ENCODE measurements at places on chromosomes 2 and 18.

GRCh38 chr2:171788316-171788993 is 101.2 kb downstream of the DYNC1I2 start:
- DNase-seq: no peak

GRCh38 chr18:31643003-31643402 is 41.4 kb downstream of the B4GALT6 start:
- DNase-seq: no peak

GRCh38 chr2:24209389-24210105 is 34.7 kb downstream of the FAM228A start:
- no peak for DNase-seq

DNA sequence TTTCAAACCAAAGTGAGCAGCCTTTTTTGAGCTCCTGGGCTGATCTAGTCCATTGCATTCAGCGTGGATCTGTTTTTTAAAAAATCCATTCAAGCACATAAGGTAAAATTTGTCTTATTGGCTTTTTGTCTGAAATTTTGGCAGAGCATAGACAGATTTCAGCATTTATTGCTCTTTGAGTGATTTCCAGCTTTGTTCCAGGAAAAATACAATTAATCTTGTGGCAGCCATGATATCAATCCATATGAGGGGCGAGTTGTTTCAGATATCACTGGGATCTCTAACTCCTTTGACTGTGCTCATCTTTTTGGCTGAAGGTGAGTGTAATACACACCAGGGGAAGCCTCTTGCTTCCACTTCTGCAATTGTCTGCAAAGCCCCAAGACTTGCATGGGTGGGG is 523.9 kb downstream of the SLC4A3 start:
- no peak for DNase-seq

DNA sequence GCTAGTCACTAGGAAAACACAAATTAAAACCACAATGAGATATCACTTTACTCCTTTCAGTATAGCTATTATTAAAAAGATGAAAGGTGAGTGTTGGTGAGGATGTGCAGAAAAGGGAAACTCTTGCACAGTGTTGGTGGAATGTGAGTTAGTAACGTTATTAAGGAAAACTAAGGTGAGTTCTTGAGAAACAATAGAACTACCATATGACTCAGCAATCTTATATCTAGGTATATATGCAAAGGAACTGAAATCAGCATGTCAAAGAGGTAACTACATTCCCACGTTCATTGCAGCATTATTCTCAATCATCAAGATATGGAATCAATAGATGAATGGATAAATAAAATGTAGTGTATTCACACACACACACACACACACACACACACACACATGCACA is 117.3 kb upstream of the HNMT start:
- no peak for DNase-seq

- peak; percentile 72 for DNase-seq
These were observed 258.3 kb downstream of the PRKCE start for GRCh38 chr2:45909677-45910191.

- DNase-seq: peak; percentile 50
These were observed 312.4 kb upstream of the MC4R start for GRCh38 chr18:60684843-60685513.

DNA sequence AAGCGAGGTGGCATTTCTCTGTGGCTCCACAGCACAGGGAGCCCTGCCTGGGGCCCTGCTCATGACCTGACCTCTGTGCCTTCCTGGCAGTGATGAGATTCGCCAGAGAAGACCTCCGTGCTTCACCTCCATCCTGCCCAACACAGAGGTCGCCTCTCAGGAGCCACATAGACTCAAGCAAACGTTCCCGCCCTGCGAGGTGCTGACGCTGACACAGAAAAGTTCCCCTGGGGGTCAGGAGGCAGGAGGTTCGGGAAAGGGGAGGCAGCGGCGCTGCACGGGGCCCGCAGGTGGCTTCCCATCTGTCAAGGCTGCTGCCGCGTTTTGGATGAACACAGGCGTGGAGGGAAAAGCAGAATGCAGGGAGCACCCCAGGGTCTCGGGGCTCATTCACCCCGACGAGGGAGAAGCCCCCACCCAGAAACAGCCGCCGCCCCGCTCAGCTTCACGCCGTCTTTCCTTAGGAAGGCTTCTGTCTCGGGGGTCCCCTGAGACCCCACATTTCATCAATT is 579.6 kb upstream of the SALL3 start:
- DNase-seq: no peak

GRCh38 chr2:209422191-209422754 is 1.6 kb upstream of the MAP2 start:
- no peak for DNase-seq

GRCh38 chr2:241988146-241988545 is 118.6 kb downstream of the RTP5 start:
- no peak for DNase-seq

GRCh38 chr2:74878551-74878950 is 44.6 kb downstream of the HK2 start:
- no peak for DNase-seq

- DNase-seq: no peak
These were observed 116.5 kb downstream of the NCK2 start for GRCh38 chr2:105861200-105861599.

- DNase-seq: no peak
These were observed 178.1 kb upstream of the CYP26B1 start for GRCh38 chr2:72325592-72326422.

GRCh38 chr2:109243526-109244303 is 114.7 kb downstream of the SH3RF3 start:
- no peak for DNase-seq

- no peak for DNase-seq
These were observed 773 bp downstream of the MBP start for GRCh38 chr18:77131652-77132368.

GRCh38 chr2:19839438-19839837 is 62.3 kb downstream of the TTC32 start:
- DNase-seq: no peak

GRCh38 chr2:86225581-86225980 is 26.3 kb downstream of the MRPL35 start:
- DNase-seq: peak; percentile 70

DNA sequence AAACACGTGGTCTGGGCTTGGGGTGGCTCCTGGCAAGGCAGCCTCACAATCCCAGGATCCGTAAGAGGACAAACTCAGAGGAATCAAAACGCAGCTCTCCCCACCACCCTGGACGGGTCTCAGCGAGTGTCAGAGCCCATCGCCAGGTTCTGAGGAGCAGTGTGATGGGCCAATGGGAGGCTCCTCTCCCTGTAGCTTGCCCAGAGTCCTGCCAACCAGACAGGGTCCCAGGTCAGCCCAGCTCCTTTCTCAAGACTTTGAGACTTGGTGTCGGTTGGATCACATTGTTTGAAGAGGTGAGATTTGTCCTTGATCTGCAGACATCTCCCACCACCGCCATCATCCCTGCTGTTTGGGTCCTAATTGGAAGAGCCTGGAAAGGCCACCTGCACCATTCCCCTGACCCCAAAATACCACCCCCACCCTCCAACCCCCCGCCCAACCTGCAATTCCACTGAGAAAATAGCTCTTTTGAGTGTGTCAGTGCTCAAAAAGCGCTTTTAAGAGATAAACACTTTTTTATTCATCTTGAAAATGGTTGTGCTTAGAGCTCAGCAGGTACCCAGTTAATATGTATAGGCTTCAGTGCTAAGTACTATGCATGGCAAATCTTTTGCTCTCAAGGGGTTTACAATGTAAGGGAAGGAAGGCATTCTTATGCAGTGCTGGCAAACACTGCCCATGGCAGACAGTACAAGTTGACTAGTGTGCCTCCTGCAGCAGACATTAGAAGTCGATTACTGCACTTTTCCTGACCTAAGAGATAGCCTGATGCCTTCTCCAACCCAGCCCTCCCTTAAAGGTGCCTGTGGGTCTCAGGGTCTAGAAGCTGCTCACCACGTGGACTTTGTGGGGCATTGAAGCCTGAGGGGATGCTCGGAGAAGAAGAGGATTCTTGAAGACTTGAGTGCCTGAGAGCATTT is 50.6 kb downstream of the GLI2 start:
- DNase-seq: no peak

DNA sequence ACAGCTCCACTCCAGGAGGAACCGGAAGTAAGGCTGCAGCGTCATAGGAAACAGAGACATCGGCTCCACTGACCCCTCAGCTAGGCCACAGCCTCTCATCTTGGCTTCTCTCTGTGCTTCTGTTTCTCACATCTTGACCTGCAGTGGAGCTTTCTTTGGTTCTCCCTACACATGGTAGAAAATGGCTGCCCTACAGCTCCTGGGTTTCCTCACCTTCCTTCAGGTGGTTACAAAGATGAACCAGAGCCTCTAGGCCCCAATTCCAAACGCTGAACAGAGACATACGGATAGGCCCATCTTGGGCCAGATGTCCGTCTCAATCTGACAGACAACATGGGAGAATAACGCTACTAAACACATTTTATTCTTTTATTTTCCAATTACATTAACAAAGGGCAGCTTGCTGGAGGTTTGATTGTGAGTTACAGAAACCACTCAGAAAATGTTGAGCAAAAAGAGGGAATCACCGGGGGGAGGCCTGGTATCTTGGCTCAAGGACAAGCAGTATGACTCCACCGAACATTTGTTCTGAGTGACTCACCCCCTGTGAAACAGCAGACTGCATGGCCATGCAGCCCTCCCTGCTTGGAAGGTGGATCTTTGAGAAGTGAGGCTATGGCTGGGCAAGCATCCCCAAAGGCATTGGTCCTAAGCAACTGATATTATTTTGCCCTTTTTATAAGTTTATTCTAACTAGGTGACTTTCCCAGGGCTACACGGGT is 303.5 kb downstream of the CDCA7 start:
- DNase-seq: peak; percentile 40

- DNase-seq: no peak
These were observed 125.1 kb upstream of the MGAT5 start for GRCh38 chr2:134128746-134129145.

- DNase-seq: peak; percentile 46
These were observed 114.1 kb downstream of the GFPT1 start for GRCh38 chr2:69272803-69273471.

DNA sequence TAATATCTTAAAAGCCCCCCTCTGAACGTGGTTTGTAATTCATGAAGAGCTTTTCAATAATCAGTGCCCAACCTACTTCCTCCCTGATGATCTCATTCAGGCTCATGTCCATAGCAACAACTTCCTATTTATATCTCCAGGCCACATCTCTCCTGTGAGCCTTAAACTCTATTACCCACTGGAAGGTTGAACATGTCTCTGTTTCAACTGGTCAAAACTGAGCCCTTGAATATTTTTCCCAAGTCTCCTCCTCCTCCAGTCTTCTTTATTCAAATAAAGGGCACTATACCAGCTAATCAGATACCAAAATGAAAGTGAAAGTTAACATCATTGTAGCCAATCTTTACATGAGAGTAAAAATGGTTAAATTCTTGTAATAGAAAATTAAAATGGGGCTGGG is 63.7 kb upstream of the ITGA4 start:
- DNase-seq: no peak

DNA sequence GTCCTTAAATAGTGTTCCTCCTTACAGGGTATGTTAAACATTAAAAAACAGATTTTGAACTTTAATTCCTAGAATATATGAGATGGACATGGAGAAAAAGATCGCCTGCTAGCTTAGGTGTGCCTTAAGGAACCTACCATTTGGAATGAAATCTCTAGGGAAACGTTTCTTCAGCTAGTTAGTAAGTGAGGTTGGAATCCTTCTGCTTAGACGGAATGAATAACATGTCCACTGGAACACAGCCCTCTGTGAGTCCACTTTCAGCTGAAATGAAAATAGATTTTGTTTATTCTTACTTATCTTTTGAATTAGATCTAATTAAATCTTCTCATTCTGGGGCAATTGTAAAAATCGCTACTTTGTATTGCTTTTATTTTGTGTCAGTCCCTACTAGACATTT is 28.4 kb downstream of the NAB1 start:
- DNase-seq: no peak
